ENCODE measurements at places on chromosomes 3 and 15.

GRCh38 chr3:104885214-104885814, 481.4 kb upstream of the ALCAM start:
- DNase-seq = no peak

DNA sequence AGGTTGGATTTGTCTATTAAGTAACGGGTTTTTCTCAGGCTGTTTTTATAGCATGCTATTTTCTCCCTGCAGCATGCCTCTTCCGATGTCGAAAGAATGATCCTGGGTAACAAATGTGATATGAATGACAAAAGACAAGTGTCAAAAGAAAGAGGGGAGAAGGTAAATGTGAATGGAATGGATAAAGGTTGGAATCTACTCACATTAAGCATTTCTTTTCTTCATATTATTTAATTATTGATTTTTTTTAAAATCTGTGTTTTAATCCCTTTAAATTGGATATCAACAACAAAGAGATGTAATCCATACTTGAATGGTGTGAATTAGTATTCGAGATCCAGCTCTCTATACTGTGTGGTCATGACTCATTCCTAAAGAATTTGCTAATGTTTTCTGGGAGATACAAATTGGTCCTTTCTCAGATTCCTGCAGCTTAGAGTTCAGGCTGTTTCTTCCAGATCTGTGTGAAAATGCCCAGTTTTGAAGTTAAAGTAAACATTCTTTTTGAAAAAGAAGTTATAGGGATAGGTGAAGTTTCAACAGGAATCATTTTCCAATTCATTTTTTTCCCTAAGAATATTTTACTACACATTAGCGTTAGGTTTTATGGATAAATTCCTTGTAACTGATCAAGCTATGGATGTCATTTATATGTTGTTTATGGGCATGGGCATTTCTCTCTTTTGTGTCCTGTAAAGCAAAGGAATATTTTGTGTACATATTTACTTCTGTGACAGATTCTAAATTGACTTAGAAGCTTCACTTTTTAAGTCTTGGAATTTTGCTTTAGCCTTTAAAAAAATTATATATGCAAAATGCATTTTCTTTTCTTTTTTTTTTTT, 20.8 kb upstream of the APH1B start:
- peak; percentile 83 for DNase-seq

- DNase-seq = no peak
Measured at GRCh38 chr3:18238746-18239331, 186.3 kb downstream of the SATB1 start.

GRCh38 chr3:112302881-112303763, 9.1 kb upstream of the SLC9C1 start:
- peak; percentile 15 for DNase-seq

GRCh38 chr15:57064033-57064432, 145.6 kb downstream of the TCF12 start:
- no peak for DNase-seq

- no peak for DNase-seq
Measured at GRCh38 chr3:20997183-20997582, 753.8 kb downstream of the ZNF385D start.

DNA sequence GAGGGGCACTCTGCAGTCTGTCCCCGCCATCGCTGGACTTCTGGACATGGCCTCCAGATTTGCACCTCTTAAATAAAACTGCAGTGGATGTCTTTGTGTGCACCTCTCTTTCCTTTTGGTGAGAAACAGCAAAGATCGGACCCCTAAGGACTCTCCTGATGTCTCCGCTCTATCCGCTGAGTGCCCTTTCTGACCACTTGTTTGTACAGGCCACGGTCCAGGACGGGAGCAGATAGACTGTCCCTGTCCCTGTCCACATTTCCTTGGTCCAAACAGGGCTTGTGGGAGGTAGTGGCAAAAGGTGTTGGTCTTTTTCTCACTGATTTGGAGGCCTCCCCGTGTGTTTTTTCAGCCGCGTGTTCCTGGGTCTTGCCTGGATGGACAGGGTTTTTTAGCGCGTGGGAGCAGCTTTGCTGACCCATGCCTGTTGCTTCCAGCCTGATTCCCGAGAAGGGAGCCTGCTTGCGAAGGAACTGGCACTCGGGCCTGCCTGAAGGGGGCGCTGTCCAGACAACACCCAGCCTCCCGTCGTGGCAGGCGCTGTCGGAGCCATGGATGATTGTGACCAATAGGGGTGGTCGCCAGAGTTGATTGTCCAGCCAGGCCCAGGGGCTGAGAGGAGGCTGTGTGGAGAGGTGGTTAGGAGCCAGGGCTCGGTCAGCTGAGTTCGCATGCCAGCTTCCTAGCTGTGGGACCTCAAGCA, 13.2 kb upstream of the STAB1 start:
- DNase-seq = peak; percentile 34

DNA sequence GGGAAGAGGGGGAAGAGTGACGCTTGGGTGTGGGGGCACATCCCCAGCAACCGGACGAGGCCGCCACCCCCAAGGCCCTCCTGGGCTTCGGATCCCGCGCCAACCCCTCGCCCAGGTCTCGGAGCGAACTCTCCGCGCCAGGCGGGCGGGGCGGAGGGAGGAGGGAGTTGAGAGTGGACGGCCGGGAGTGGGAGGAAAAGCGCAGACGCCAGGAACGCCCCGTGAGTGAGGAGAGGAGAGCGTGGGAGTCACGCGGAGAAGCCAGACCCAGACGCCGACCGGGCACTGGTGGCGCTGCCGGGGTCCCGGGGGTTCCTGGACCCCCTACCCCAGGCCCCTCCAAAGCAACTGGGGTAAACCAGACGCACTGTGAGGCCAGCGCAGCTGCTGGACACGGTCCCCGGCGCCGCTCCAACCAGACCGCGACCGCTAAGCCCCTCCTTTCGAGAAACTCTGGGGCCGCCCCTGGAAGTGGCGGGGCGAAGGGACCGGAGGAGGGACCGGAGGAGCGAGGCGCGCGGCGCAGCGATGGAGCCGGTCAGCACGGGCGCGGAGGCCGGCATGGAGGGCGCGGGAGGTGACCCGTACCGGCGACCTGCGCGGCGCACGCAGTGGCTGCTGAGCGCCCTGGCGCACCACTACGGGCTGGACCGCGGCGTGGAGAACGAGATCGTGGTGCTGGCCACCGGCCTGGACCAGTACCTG, at the start of gene EFCC1:
Gene EFCC1, plus strand, starts transcription at position 204 of the 705 bp plus-strand sequence. Its CDS starts 325 bp downstream, at position 529.
- no peak for DNase-seq

DNA sequence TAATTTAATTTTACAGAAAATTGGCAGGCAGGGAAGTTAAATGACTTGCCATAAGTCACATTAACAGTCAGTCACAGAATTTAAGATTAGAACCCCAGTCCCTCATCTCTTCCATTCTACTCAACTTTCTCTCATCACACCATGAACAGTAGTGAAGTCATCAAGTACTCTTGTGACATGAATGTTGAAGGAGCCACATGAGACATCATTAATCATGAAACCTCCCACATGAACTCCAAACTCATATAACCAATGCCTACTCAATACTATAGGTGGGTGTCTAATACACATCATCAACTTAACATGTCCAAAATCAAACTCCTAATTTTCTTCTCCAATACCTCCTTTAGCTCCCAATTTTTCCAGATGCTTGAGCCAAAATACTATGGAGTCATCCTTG, 19.5 kb downstream of the PHC3 start:
- DNase-seq = no peak

DNA sequence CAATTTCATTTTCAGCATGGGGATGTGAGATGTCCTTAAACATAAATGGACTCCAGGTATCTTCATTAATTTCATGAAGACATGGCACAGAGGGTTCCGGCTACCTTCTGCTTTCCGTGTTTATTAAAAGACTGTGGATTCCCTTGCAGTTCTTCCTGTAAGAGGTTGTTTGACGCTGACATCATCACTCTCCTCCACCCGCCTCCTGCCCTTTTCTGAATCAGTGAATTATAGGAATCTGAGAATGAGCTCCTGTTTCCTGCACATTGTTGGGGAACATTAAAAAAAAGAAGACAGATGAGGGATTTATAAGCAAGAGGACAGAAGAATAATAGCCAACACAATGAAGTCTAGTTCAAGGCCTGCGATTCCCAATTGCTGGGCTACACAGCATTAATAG, 191.3 kb downstream of the LPP start:
- DNase-seq = peak; percentile 27

GRCh38 chr15:94263341-94264273, 32.2 kb downstream of the MCTP2 start:
- peak; percentile 89 for DNase-seq

DNA sequence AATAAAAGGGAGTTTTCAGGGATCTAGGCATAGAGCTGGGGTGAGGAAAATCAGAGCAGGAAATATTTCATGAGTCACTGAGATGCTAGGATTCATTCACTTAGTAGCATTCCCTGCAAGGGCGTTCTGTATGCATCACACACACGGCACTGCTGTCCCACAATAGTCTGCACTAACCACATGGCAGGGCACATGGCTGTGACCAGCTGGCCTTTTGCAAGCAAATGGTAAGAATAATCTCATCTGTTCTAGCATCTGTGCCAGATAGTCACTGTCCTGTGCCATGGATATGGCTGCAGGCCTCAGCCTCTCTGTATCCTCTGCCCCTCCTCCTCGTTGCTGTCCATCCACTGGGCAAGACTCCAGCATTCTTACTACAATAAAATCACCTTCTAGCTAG, 37.8 kb downstream of the BOC start:
- peak; percentile 95 for DNase-seq

- DNase-seq = peak; percentile 89
Measured at GRCh38 chr15:42650208-42651066, 75.0 kb downstream of the STARD9 start.

DNA sequence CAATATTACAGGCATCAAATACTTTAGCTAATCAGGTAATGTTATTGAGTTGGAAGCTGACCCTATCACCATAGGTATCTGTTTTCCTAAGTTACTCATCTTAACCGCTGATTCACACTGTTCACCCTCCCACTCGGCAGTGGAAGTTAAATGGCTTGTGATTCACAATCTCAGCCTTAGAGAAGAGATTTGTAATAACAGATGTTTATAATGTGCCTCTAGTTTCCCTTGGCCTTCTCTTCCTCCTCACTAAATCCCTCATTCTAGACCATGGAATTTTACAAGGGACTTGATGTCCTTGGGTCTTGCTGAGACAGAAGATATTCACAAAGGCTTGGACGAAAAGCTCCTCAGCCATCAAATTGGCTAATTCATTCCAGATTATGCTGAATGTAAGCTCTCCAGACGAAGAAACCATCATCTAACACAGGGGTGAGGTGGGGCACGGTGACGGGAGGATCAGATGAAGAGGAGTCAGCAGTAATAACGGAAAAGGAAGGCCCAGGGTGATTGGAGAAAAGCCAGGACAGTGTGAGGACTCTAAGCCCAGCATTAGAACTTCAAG, 931.7 kb downstream of the MCTP2 start:
- peak; percentile 94 for DNase-seq

GRCh38 chr15:56667517-56667916, 65.8 kb downstream of the ZNF280D start:
- no peak for DNase-seq

DNA sequence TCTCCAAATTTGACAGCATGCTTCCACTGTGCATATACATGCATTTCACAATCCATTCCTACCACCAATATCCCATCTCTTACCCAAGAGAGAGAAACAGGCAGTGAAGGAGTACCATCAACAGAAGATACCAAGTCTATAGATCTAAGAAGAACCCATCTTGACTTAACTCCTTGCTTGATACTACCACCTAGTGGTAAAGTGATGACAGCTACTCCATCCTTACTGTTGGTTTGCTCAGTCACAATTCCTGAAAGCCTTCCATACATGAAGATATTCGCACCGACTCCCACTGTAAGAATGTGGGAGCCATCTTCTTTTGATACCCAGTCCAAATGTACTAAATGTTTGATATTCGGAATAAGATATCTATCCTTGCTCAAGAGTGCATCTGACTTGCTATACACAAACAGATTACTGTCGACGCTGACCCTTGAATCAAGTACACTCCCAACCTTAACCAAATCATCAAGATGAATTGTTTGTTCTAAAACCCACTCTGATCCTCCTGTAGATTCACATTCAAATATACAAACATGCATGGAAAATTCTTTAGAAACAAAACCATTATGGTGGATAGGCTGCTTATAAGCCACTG, 123.1 kb downstream of the DMXL2 start:
- peak; percentile 61 for DNase-seq

DNA sequence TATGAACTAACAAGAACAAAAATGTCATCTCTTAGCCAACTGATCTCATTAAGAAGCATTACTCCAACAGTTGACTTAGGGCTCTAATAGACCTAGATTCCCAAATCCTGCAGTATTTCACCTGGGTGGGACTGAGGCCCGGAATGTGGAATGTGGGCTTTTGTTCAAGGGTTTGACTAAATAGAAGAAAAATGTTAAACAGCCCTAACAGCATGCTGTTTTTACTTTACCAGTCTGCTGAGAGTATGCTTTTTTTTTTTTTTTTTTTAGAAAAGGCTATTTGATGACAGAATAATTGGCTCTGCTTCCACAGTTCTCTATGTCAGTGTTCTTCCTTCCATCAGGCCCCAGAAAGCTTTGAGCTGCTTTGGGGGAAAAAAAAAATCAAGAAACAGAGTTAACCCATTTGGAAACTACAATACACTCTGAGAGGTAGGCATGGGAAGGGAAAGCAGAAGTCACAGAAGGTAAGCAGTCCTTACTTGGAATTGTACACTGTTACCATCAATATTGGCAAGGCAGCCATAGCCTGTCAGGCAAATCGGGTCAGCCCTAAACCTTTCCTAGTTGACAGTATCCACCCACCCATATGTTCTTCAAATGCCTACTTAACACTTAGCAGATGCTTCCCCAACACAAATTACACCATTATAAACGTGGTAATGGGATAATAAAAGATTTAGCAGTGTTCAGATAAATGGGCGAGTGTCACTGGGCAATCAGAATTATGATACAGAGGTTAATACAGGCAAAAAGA, 224.2 kb downstream of the CNTN3 start:
- DNase-seq = no peak

DNA sequence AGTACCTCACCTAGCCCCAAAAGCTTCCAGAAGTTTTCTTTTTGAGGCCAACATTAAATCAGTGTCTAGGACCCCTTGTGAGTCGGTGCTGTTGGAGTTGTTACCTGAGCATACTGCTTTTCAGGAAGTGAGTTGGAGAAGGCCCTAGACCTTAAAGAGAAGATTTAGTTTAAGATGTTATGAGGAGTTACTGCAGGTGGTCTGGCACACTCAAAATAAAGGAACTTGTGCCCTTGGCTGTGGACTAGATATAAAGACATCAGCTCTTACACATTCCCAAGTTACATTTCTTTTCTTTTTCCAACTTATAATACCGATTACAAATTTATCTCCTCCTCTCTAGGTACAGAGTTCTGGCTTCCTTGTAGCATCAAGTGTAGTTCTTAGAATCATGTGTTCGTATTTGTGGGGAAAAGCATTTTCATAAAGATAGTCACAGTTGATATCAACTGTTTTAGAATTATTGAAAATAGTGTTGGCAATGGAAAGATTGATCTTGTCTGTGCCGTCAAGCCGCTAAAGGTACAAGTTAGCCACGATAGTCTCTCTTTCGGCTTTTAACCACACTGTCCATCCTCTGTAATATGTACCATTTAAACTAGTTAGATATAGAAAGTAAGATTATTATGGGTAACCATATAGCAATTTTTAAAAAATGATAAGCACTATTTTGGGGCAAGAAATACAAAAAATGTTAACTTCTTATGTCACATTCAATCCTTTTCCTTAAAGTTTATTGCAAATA, 8.6 kb downstream of the ZIC1 start:
- no peak for DNase-seq

- DNase-seq = peak; percentile 51
Measured at GRCh38 chr15:68484696-68485400, 52.9 kb upstream of the ITGA11 start.

GRCh38 chr3:140719841-140720614, 42.2 kb downstream of the TRIM42 start:
- peak; percentile 89 for DNase-seq
